ENCODE measurements at places on chromosomes 7 and 10.
A peak's percentile ranks its signal among the peaks of the same experiment; 100 is the strongest.

DNA sequence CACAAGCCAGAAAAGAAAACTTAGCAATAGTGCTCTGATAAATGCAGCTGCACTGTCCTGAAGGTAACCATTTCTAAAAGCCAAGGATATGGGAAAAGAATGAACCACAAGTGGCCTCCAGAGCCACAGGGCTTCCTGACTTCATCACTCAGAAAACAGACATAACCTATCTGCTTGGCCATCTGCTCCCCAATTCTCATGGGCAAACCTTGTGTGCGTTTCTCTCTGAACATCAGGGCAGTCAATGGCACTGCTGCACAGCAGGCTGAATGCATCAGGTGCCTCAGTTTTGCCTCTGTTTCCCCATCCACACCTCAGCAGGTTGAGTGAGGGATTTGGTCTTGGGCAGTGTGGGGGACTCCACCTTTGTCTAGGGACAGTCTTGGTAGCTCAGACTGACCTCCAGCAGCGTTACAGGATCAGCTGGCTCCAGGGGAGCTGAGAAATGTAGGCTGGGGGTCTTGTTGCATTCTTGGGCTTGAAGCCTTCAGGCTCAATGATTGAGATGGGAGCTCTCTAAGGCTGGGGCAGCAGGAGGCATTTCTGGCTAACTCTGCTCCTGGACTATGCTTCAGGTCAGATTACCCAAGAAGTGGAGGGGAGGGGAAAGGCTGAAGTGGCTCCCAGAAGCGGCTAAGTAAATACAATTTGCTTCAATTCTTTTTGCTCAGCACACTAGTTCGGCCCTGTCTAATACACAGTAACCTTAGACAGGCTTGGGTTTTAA, 23.6 kb upstream of the PDLIM1 start:
- DNase-seq, result no peak

GRCh38 chr10:71217266-71218045, 5.1 kb downstream of the UNC5B start:
- DNase-seq, result no peak

DNA sequence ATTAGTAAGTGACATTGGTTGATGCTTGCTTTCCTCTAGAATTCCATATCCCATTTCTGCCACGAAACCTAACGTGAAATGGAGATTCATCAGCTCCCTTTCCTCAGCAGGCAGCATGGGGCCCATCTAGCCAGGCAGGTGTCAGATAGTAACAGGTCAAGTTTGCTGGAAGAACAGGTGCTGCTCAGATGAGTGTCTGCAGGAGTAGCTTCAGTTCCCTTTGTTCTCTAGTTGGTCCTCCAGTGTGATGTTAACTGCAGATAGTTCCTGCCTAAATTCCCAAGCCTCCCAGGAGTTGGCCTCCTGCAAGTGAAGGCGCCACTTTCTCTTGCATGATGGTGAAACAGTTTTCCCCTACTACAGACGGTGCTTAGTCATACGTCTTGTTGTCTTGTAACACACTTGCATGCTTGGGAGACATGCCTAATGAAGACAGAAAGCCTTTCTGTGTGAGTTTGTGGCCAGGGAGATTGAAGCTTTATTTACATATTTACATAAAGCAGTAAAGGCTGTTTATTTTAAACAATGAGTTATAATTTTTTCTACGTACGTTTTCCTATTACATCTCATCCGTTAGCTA, 175.4 kb downstream of the CHN2 start:
- DNase-seq, result no peak

- DNase-seq, result no peak
These were observed 10.8 kb upstream of the GPNMB start for GRCh38 chr7:23235813-23236221.

DNA sequence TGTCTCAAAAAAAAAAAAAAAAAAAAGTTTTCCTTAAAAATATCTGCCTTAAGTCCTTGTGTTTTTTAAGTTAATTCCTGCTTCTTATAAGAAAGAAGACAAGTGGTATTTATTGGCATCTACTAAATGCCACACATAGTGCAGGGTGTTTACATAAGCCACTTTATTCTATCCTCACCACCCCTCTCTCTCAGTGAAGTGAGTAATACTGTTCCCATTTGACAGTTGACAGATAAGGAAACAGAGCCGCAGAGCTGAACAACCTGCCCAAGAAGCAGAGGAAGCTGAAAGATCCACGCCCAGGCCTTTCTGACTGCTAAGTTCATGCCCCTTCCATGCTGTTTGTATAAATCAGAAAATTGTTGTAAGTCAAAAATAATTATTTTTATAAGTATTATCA, 54.1 kb downstream of the ABLIM1 start:
- DNase-seq, result no peak

GRCh38 chr10:25226775-25227682, 52.2 kb downstream of the GPR158 start:
- peak; percentile 77 for DNase-seq

GRCh38 chr10:129023082-129023481, 444.0 kb upstream of the MGMT start:
- DNase-seq, result peak; percentile 24

DNA sequence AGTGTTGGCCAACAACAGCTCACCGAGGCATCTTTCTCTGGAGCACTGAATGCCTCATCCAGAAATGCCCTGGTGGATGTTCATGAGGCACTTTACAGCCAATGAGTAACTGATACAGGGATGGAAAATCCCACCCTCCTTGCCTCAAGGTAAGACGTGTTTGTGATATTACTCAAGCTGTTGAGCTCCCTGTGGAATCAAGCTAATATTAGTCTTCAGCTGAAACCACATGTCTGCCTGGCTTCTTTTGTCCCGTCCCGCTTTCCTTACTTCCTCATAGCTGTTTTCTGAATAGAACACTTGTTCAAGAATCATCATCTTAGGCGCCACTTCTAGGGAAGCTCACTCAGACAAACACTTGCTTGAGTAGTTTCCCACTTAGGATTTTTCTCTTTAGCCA, 422.4 kb downstream of the INHBA start:
- no peak for DNase-seq

DNA sequence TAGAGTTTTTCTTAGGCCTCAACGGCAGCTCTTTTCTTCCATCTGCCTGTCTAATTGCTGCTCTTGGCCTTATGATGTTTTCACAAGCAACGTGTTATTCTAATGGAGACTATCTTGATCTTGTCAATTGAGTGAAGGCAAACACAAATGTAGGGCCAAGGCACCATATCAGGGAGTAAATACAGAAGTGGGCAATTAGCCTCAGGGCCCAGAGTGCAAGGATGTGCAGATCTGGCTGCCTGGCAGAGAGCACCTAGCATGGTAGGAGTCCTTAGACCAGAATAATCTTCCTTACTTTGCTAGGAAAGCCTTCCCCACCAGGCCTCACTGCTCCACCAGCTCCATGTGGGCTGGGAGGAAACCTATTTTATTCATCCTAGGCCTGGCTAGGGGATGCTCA, 590.9 kb downstream of the LRMDA start:
- no peak for DNase-seq

DNA sequence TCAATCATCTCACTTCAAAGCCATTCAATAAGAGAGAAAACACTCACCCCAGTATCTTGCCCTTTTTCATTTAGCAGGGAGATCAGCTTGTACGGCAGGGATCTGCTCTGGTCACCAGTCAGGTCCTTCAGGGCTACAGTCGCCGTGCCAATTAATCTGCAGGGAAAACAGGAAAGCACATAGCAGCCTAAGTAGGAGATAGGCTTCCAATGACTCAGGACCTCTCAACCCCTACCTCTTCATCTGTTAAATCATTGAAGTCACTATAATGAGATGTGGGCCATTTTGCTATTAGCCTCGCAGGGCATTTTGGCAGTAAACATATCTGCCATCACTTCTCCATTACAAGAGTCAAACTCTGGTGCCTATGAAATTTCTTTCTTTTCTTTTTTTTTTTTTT, 50.8 kb downstream of the MYOF start:
- no peak for DNase-seq

DNA sequence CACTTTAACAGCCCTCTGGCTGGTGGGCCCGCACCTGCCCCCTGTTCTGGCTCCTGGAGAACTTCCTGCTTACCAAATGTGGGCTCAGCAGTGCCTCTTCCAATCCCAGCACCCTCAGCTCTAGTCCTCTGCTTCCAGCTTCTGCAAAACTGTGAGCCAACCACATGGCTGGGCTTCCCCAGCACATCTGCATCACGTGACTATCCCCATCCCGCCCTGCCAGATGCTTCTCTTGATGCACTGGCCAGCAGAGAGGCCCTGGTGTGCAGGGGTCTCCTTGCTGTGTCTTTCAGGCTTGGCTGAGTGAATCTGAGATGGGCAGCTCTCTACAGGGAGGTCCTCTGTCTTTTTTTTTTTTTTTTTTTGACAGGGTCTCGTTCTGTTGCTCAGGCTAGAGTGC, 43.8 kb upstream of the DMBT1 start:
- DNase-seq, result no peak

DNA sequence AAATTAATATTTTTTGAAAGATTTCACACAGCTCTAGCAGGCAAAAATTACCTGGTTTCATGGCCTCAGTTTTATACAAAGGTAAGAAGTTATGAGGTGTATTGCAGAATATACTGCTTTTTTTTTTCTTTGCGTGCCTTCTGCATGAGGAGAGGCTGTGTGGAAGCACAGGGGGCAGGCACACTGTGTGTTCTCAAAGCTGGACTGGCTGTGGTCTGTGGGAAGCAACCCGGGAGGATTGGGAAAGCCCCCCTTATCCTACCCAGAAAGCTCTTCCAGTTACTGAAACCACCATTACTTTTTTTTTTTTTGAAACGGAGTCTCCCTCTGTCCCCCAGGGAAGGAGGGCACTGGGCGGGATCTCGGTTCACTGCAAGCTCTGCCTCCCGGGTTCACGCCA, 25.0 kb downstream of the ADARB2 start:
- no peak for DNase-seq

DNA sequence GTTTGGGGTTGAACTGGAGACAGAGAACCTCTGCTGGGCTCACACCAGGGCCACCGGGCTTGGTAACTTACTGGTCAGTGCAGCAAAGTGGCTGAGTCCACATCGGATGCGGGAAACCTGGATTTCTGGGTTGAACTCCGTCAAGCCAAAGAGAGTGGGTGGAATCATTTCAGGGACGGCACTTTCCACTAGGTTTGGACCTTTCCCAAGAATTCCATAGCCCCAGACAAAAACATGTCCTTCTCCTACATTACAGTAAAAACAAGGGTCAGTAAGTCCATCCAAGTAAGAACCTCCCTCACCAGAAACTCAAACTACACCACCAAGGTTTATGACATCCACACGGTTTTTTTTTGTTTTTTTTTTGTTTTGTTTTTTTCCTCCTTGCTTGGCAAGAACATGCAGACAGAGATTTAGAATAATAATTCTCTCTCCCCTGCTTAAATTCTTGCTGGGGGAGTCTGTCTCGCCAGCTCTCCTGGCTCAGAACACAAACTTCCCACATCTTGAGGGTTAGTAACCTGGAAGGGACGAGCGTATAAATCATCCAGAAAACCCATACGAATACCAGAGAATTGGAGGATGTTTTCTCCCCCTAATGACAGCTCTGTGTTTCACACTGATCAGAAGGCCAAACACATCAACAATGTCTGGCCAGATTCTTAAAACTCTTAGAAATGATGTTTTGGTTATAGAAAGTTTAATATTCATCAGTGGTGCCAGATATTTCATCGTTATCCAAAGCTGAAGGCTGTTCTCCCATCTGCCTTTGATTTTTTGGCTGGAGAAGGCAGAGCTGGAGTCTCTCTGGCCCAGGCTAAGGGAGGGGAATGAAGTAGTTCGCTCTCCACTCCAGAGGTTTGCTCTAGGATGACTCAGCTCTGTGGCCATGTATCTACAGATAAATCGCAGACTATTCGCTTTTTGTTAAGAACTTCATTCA, 17.5 kb downstream of the RCC1L start:
- DNase-seq, result no peak

DNA sequence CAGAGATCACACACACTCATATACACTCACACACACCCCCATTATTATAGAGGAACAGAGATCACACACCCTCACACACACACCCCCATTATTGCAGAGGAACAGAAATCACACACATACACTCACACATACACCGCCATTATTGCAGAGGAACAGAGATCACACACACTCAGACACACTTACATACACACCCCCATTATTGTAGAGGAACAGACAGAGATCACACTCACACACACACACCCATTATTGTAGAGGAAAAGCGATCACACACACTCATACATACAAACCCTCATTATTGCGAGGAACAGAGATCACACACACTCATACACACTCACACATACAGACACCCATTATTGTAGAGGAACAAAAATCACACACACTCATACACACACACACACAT, 239.0 kb downstream of the BUB3 start:
- DNase-seq, result no peak

- no peak for DNase-seq
These were observed 72.4 kb downstream of the AUTS2 start for GRCh38 chr7:69670701-69671100.

GRCh38 chr10:49138361-49138891, 4.6 kb upstream of the FAM170B start:
- DNase-seq, result no peak

DNA sequence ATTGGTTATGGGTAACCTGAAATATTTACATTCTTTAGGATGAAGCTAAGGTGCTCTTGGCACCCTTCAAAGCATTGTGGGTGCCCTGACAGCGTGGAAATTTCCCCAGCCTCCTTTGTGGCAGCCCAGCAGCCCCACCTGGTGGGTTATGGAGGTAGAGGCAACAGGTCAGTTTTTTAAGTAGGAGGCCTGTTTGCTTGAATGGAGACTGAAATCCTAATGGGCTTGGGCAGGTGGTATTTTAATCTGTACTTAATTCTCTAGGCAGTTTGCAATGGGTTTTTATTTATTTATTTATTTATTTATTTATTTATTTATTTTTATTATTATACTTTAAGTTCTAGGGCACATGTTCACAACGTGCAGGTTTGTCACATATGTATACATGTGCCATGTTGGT, 139.4 kb downstream of the EPC1 start:
- DNase-seq, result no peak

DNA sequence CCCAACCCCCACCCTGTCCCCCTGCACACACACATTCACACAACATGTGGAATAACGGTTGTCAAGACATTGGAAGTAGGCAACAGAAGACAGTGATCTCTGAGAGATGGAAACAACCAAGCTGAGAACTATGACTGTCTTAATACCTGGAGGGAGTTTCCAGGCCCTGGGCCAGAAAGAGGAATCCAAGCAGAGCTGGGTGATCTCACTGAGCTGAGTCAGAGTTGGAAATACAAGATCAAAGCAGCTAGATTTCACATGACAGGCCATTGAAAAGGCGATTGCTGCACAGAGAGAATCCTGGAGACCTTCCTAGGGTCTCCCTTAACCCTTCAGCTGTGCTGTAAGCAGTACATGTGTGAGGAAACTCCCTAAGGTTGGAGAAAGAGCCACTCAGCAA, 165.8 kb upstream of the PRSS1 start:
- no peak for DNase-seq

DNA sequence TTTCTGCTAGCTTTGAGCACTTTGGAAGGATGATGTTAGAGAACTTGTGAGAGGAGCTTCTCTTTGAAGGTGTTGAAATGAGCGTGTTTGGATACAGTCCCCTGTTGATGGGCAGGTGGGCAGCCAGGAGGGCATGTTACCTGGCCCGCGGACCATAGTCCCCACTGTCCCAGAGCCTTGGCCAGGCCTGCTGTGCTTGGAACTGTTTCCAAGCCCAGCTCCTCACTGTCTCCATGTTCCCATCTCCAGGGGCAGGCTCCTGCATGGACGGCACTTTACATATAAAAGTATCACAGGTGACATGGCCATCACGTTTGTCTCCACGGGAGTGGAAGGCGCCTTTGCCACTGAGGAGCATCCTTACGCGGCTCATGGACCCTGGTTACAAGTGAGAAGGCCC, 27.2 kb upstream of the TRIM8 start:
- no peak for DNase-seq

GRCh38 chr10:132533571-132534260, 3.9 kb upstream of the INPP5A start:
- no peak for DNase-seq

GRCh38 chr7:128810997-128811396, 19.2 kb upstream of the FLNC start:
- no peak for DNase-seq
